Choroid plexus epithelial cell (primary cell): ENCODE measurements at places on chromosomes 12 and 14.

DNA sequence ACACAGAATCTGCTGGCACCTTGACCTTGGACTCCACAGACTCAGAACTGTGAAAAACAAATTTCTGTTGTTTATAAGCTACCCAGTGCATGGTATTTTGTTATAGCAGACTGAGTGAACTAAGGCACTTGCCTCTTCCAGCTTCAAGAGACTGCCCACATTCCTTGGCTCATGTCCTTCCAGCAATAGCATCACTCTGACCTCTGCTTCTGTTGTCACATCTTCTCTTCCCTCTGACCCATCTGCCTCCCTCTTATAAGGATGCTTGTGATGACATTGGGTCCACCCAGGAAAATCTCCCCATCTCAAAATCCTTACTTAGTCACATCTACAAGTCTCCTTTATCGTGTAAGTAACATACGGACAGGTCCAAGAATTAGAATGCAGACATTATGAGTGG is 200.4 kb downstream of the PIK3C2G start:
- peak; percentile 10 for DNase-seq

- no peak for DNase-seq
Measured at GRCh38 chr14:96960598-96961116, 163.5 kb downstream of the VRK1 start.

GRCh38 chr12:53997204-53998109 is 2.5 kb upstream of the HOXC9 start:
- no peak for DNase-seq

DNA sequence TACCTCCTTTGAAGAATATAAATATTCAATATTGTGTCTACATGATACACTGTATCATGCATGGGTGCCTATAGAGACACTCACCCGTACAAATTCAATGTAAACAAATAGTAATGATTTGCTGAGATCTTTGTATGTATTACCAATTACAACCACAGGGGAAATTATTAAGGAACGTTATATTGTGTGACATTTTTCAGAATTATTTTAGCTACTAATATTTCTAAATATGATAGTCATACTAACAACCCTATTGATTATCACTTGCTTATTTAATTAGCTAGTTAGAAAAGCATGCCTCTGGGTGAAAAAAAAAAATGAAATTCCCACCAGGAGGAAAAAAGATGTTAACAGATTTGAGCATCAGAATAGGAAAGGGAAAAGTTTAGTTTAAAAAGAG is 2.1 kb downstream of the SOX5 start:
- no peak for DNase-seq

DNA sequence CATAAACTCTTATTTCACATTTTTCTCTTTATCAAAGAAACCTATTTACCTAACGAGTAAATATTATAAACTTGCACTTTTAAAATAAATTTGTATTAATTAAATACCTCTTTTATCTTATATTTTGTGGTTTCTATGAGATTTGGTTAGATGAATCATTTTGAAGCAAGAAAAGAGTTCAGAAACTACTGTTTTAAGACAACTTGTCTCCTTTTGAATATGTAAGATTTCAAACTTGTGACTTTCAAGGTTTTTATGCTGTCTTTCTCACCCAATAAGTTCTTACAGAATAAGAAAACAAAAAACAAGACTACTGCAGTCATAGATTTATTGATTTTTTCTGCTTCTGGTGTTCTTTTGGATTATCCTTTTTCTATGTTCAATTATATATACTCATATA is 339.0 kb downstream of the SNAPC1 start:
- no peak for DNase-seq

- peak; percentile 75 for DNase-seq
Measured at GRCh38 chr12:34218193-34219045, 196.1 kb downstream of the ALG10 start.

GRCh38 chr12:19215115-19215514 is 85.6 kb downstream of the PLEKHA5 start:
- no peak for DNase-seq

DNA sequence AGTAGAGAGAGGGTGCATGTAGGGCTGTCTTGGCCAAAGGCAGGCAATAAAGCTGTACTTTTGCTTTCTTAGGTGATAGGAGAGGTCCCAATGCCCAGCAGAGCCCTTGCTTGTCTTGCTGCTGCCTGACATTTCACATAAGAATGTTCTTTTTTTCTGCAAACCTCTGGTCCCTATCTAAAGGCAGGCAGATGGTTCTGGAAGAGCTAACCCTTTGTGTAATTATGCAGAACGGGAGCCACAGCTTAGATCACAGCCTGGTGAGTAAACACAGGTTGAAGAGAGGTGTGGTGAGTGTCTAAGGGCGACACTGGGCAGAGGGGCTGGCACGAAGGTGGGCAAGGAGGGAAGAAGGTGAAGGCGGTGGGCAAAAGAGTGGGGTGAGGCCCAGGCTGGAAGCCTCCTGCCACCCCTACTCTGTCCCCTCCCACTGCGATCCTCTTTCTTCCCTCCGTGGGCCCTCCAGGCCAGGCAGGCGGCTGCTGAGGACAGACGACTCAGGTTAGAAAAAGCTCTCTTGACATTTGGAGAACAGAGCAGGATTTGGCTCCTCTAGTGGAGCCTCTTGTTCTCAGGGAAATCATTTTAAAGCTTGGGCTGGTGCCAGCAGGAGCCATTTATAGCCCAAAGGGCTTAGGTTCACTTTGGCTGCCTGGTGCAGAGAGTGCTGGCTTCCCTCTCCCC is 42.8 kb downstream of the PRMT8 start:
- DNase-seq = peak; percentile 58

- no peak for DNase-seq
Measured at GRCh38 chr12:109253913-109254544, 55.1 kb downstream of the FOXN4 start.

DNA sequence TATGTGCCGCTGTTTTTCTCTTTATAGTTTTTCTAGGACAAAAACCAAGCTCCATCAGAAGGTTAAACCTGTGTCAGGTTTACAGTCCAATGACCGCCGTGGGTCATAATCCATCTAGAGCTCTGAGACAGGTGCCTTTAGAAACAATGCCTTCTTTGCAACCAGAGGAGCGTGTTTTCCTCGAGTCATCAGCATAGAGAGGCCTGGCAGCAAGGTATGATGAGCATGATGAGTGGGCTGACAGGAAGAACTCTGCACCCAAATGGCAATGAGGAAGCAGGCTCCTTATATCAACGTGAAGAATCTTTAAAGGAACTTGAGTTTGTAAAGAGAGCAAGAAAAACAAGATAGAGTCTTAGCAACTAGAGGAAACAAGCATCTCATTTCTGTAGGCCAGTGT is 60.5 kb upstream of the NUDT4 start:
- no peak for DNase-seq

DNA sequence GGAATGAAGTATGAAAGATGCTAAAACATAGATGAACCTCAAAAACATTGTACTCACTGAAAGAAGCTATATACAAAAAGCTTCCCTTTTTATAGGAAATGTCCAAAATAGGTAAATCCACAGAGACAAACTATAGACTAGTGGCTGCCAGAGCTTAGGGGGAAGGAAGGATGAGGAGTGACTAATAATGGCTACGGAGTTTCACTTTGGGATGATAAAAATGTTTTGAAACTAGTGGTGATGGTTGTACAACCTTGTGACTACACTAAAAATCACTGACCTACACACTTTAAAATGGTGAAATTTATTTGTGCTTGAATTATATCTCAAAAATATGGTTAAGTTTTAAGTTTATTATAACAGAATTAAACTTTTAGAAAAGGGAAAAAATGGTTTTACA is 37.1 kb upstream of the AMN1 start:
- no peak for DNase-seq

DNA sequence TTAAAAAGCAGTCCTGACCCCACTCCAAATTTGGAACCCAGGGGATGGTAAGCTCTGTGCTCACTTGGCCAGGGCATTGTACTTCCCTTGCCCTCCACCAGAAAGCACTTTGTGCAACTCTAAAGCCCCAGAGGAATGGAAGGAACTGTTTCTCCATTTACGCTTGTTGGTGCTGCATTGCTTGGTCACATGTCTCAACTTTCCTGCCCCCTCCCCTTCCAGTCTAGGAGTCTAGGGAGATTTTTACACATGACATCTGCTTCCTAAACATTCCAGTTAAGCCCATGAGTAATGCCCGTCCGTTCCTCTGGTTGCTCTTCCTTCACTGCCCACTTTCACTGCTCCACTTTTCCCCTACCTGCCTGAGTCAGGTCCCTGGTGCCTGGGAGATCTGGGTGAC is 92.6 kb upstream of the MAP1LC3B2 start:
- peak; percentile 17 for DNase-seq

- DNase-seq = no peak
Measured at GRCh38 chr14:105299654-105300541, 903 bp downstream of the BRF1 start.

DNA sequence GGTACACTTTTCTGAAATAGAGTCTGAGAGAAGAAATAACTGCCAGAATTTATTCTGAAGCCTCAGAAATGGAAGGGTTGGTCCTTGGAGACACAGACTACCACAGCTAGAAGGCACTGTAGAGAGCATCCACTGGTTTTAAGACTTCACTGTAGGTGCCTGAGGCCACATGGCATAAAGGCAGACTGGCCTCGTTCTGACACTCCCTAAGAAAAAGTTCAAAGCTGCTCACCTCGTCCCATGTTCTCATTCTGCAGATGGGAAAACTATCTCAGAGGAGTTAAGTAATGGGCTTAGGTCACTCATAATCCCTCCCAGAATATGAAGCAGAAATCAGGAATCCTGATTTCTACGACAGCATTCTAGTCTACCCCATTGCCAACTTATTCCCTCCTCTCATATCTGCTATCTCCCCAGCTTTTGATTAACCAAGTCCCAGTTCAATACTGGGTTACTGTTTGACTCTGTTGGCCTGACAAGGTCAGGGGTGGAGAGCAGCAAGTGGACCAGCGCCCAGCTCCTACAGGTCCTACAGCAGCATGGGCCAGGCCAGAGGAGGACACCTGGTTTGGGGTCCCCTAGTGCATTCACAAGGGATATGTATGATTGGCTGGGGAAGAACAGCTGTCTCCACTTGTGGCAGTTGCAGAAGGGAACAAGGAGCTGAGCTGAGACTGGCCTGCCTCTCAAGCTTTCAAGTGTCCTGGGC is 3.7 kb downstream of the ITGA5 start:
- DNase-seq = no peak

DNA sequence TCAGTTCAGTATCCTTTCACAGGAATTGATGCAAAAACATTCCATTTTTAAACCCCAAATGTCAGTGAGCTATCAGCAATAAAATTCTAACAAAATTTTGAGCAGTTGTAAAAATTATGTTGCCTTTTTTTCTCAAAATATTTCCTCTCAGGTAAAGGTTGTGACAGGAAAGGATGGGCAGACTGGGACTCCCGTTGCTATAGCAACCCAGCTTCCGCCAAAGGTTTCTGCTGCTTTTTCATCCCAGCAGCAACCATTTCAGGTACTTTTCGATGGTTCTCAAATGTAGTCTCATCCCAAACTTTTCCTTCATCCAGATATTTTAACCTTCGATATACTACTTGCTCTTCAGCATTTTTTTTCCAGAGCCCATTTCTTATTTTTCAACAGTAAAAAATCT is 13.6 kb downstream of the EP400 start:
- DNase-seq = no peak

GRCh38 chr14:81435391-81436295 is 35.5 kb upstream of the STON2 start:
- DNase-seq = peak; percentile 18

- DNase-seq = no peak
Measured at GRCh38 chr14:30960216-30960615, 65.2 kb upstream of the AP4S1 start.

DNA sequence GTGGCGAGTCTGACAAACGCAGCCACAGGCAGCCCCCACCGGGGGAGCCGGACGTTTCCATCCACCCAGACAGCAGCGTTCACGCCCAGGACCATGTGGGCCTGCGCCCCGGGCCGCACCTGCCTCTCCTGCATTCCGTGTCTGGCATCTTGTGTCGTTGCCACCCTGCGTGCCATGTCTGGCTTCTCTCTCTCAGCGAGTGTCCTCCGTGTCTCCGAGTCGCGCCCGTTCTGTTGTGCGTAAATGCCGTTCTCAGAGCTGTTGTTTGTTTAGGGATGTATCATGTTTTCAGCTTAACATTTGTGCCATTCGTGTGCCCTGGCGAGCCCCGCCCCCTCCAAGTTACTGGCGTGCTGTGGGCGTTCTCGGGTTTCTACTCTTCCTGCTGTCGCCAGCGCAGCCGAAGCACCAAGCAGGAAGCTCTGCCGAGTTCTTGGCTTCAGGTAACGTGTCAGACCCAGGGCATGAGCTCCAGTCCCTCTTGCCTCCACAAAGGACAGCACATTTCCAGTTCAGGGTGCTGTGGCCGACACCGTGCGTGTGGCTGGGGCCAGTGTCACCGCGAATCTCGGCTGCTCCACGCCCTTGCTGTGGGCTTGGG is 34.6 kb downstream of the NOC4L start:
- no peak for DNase-seq

DNA sequence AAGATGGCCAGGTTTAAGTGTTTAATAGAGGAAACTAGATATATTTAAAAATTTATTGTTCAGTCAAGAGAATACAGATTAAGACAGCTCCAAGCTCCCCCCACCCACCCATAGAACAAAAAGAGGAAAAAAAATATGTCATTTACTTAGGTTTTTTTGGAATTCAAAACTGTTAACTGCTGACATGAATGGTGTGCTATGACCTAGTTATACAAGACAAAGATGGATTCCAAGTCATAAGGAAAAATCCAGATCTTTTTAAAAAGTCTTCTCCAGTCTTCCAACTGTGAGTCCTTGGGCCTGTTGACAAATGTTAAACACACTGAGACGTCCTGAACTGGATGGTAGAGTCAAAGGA is 1.3 kb upstream of the SETD1B start:
- DNase-seq = no peak

GRCh38 chr12:114152890-114153289 is 186.8 kb upstream of the RBM19 start:
- no peak for DNase-seq

DNA sequence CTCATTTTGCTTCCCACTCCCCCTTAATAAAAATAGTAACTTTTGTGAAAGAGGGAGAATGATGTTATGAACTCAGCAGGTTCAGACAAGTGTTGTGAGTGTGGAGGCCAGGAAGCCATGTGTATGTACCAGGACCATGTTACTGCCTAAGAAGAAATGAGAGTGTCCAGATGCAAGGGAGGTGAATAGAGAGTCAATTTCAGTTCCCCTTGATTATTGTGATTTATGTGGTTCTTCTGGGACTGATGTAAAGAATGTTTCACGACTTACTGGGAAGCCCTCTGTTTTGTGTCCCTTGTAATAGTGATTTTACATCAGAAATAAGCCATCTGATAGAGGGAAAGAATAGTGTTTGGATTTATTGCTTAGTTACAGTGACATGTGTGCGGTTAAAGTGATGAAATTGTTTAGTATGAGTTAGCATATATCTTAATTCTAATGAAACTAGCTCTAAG is 32.5 kb downstream of the FBXO34 start:
- peak; percentile 5 for DNase-seq

GRCh38 chr12:46318037-46318436 is 49.2 kb upstream of the SLC38A1 start:
- no peak for DNase-seq
